ENCODE measurements at places on chromosomes 16 and 17.

DNA sequence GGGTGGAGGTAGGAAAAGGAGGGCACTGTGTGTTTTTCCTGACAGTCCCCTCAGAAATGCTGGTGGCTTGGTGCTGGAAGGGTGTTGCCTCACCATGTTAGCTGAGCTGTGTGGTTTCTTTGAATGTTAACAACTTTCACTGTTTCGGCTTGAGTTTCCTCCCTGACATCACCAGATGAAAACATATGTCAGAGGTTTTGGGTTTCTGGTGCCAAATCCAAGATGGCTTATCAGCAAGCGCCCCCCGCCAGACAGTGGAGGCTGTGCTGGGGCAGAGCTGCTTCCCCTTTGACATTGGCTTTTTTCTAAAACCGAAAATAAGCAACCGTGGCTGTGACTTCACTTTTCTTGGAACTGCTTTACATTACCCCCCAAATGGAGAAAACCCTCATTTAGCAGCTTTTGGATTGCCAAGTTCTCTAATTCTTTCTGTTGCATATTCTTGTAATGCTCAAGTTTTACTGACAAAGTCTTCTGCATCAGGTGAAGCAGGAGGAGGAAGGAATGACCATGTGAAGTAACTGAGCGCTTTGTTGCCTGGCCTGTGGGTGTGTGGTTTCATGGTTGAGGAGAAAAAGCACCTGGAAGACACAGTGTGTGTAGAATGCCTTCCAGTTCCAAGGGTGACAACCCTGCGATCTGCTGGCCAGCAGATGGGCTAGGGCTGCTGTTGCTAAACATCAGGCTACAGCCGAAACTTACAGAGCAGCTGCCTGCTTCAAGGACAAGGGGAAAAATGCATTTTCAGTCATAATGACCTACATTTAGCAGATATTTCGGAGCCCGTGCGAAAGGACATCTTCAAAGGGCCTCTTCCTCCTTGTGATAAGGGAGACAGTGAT is 9.7 kb downstream of the RMI2 start:
- peak; percentile 73 for DNase-seq

GRCh38 chr17:68612209-68612922 is 11.2 kb upstream of the FAM20A start:
- DNase-seq, result no peak

DNA sequence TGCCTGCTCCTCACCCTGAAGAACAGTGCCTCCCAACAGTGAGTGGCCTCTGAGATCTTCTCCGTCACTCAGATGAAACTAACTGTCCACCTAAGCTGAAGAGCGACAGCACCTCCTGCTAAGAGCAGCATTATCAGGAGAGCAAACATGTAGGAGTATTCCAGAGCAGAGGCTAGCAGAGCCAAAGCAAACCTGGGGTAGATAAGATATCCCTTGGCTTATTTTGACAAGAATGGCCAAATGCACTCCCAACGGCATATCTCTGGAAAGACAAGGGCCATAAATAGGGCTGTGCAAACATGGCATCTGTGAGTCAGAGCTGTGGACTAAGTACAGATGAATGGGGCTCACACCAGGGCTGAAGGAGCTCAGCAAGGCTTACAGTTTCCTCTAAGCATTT is 96.3 kb downstream of the NDEL1 start:
- DNase-seq, result no peak

DNA sequence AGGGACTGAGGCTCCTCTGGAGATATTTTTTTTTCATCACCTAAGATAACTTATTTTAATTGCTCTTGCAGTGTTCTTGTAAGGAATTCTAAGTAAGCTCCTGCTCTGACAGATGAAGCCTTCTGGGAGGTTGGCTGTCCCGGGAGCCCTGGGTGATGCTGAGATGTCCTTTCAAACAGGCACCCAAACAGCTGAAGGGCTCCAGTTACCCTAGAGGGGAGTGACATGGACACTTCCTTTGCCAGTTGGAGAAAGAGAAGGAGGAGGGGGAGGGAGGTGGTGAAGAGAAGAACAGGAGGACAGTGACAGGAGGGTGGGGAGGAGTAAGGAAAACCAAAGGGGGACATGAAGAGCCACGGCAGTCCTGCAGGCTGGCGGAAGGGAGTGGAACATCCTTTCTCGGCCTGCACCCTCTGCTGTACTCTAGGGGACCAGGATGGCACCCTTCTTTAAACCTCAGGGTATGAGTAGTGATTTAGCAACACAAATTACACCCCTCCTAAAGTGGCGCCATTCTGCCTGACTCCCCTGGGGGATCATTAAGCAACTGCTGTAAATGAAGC is 51.8 kb downstream of the MYH3 start:
- no peak for DNase-seq

DNA sequence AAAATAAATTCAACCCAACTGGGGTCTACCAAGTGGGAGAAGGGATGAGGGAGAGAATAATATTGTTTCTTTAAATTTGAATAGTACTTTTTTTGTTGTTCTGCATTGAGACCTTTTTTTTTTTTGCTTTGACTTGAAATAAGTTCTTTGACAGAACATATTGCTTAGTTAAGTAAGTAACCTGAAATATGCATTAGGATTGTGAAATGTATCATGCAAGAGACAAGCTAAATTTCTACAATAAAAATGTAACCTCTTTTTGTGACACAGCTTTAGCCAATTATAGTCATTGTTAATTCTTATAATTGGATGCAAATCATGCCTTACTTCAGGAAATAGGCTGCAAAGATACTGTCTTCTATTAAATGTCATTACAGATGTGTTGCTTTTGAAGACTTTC is 150.0 kb upstream of the GOT2 start:
- no peak for DNase-seq

DNA sequence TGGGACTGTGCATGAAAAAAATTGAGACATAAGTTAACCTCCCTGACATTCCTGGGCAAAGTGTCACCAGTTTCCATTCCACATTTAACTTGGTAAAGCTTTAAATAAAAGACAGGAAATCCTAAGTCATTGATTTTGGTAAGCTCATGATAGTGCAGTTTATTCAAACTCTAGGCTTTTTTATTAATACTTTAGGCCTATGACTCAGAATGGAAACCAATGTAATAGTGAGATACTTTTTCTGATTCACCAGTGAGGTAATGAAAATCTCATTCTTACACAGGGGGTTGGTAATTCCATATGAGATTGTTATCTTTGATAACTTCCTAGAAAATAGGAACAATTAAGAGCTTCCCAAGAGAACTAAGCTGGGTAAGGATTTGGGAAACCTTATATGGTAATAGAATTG is 91.1 kb downstream of the NLK start:
- no peak for DNase-seq

GRCh38 chr16:50079397-50080140 is 13.8 kb downstream of the HEATR3 start:
- DNase-seq, result no peak

GRCh38 chr16:52078716-52079655 is 468.0 kb downstream of the TOX3 start:
- no peak for DNase-seq

DNA sequence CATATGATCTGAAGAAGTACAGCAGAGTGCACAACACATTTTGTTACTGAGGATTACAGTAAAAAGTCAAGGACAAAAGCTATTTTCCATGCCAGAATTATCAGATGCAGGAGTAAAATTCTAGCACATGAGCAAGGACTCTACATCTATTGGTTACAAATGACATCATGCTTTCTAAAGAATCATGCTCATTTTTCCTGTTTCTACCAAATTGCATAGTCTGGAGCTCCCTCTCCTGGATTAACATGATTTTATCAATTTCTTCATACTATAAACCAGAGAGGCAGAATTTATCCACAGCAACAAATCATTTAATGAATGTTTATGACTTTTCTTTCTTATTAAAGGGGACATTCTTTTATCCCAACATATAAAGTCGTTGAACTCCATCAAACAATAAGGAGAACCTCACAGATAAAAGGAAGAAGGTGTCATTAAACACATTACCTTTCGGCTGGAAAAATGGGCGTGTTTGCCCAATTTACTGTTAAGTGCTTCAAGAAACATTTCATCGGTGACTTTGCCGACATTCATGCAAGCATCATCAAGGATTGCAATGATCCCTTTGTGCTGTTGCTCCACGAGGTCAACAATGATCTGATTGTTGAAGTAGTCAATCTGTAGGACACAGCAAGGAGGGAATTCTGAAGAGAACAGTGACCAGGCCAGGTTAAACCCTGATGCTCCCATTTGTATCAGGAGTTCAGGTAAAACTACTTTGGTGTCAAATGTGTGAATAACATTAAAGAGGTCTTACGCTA is 121.7 kb downstream of the MYO1D start:
- DNase-seq, result no peak

GRCh38 chr17:57833179-57833939 is 16.5 kb downstream of the MRPS23 start:
- DNase-seq, result peak; percentile 64

DNA sequence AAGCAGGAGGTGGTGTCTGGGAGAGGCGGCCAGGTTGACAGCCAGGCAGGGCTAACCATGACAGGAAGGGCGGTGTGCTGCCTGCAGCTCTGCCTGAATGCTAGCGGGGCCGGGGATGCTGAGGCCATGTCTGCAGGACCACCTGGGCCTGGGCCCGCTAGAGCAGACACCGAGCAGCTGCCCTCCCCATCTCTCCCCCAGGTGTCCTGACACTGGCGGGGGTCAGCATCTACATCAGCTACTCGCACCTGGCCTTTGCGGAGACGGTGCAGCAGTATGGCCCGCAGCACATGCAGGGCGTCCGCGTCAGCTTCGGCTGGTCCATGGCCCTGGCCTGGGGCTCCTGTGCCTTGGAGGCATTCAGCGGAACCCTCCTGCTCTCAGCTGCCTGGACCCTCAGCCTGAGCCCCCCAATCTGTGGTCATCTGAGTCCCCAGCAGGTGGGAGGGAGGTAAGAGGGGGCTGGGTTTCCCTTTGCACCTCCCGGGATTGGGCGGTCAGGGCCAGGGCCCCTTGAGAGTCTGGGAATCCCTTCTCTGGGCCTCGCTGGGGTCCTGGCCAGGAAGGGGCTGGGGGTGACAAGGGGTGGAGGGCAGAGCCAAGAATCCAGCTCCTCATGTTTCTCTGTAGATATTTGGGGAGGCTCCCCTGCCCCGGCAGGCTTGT is 7.5 kb downstream of the TMEM235 start:
- DNase-seq, result no peak

DNA sequence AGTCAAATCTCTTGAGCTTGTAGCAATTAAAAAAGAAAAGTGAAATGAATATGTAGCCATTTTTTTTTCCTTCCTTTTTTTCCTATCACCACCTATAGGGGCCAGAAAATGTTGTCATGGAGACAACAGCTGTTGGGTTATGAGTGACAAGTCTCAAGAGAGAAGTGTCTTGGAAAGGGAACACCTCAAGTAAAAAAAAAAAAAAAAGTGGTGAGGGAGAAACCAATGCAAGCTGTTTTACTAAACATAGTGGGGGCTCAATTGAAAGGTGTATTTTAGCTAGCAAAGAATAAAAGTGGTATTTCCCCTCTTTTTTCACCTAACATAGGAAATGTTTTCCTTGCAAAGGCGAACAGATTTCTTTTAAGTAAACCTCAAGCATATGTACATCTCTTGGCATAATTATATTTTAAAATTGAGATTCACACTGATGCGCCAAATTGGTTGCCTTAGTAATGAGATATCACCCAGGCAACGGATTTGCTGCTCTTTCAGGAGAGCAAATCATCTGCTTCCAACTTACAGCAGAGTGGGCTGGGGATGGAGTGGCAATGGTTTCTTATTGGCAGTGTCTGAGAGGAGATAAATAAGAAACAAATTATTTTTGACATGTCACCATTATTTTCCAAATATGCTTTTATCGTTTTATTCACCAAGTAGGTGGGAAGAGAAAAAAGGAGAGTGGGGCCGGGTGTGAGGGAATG is 183.6 kb downstream of the MYO1D start:
- DNase-seq, result no peak

GRCh38 chr17:77790143-77790829 is 168.2 kb upstream of the TNRC6C start:
- no peak for DNase-seq

GRCh38 chr16:79009896-79010295 is 590.6 kb downstream of the MAF start:
- DNase-seq, result no peak

- peak; percentile 94 for DNase-seq
These were observed 18.5 kb upstream of the NAGLU start for GRCh38 chr17:42517516-42517915.

- DNase-seq, result peak; percentile 96
These were observed 23.0 kb downstream of the RARA start for GRCh38 chr17:40331743-40332641.

GRCh38 chr16:75606507-75606906 is 16.6 kb downstream of the ADAT1 start:
- no peak for DNase-seq

DNA sequence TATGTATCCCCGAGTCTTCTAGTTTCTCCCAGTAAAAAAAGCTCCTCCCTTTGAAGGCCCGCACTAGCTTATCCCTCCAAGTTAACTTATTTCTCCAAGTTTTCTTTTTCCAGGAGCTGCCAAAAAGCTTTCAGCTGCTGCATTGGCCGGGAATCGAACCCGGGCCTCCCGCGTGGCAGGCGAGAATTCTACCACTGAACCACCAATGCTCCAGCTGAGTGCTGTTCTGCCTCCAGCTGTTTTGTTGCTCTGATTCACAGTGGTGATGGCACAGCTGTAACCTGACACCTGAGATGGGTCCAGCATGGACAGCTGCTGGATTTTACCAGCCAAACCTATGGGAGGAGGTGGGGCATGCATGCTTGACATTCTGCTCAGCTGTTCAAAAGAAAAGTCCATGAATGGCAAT is 22.1 kb downstream of the VAC14 start:
- DNase-seq, result peak; percentile 83

DNA sequence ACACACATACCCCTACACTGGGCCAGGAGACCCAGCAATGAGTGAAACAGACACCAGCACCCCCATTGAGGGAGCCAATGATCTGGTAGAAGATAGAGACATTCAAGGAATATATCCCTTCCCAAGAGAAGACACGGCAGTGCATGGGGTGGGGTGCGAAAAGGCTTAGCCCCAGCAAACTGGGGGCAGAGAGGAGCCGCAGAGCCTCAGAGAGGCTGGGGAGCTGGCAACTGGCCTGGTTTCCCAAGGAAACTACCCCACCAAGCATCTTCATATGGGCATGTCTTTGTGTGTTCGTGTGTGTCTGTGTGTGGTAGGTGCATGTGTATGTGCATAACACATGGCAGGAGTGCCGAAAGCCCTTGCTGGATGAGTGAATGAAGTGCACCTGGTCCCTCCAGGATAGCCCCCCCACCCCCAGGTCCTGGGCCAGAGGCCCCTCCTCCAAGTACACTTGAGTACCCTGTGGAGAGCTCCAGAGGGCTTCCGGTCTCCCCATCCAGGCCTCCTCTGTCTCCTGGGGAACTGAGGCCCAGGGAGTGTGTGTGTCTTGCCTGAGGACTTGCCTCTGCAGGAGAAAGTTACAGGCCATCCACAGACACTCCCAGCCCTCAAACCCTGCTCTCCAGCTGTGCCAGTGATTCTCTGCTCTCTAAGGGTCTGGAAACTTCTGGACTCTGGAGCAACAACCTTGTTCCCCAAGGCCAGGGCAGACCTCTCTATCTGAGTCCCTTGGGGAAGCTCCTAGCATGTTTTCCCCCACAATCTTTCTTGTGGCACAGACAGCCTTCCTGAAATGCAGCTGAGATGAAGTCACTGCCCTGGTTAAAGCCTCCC is 15.9 kb downstream of the TBX2 start:
- DNase-seq, result no peak

GRCh38 chr17:77204536-77204935 is 63.8 kb downstream of the SEC14L1 start:
- no peak for DNase-seq

GRCh38 chr16:54806378-54806777 is 124.3 kb upstream of the IRX5 start:
- no peak for DNase-seq

- no peak for DNase-seq
These were observed 36.0 kb downstream of the OSBPL7 start for GRCh38 chr17:47785538-47786123.

- no peak for DNase-seq
These were observed 149.3 kb downstream of the ENGASE start for GRCh38 chr17:79223953-79224352.
